ENCODE measurements at places on chromosomes 12 and 14.
A peak's percentile ranks its signal among the peaks of the same experiment; 100 is the strongest.

DNA sequence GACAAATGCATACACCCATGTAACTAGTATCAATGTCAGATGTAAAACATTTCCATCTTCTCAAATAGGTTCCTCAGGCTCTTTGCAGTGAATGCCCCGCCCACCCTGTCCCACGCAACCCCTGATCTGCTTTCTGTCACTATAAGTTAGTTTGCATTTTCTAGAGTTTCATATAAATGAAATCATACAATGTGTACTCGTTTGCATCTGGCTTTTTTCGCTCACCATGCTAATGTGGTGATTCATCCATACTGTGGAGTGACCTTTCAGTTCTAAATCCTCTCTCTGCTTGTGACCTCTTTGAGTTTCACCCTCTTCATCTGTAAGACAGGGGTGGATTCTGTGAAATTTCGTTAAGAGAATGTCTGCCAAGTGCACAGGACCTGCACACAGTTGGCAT, 30.6 kb upstream of the MSI1 start:
- peak; percentile 35 for DNase-seq

- DNase-seq = no peak
These were observed 5.6 kb downstream of the HIP1R start for GRCh38 chr12:122840580-122841513.

DNA sequence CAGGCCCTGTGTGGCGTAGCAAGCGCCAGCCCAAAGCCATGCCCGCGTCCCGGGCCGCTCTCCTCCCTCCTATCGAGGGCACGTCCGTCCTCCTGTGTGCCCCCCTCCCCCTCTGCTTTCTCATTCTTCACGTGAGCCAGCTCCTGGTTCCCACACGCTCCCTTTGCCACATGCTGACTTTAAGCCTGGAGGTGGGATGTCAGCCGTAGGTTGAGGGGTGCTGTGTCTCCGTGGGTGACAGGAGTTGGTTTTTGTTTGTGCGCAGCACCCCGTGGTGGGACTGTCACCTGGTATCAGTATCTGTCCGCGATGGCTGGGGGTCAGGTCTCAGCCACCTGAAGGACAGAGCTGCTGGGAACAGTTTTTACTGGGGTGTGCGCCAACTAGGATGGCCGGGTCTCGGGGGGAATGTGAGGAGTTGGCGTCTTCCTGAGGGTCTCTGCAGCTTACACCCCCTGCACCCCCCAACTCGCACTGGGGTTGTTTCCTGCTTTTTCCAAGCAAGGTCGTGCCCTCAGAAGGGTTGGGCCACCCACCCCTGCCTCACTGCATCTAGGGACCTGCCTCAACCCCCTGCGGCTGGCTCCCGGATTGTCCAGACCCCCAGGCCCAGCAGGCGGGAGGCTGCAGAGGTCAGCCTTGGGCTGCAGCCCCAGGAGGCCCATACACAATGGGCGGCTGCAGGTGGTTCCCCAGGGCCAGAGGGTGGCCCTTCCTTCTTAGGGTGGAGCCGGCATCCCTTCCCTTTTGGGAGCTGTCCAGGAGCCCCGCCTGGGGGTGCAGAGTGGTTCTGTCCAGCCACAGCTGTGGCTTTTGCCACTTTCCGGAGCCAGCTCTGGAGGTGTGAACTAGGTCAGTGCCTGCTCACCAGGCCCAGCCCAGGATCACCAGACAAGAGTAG, 7.3 kb downstream of the ULK1 start:
- DNase-seq = no peak

GRCh38 chr12:3611860-3612703, 121.1 kb downstream of the PRMT8 start:
- no peak for DNase-seq

DNA sequence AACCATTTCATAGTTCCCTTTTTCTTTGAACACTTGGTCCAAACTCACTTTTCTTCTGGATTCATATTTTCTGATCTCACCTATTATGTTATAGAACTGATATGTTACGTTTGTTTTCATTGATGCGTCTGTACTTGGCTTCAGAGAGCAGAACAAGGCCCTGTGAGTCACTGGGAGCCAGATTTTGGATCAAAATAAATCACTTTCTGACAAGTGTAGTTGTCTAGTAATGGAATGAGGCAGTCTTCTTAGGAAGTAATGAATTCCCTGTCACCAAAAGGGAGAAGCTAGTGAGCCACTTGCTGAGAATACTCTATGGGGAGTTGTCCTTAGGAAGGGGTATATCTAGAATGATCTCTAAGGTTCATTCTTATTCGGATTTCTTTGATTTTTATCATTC, 10.2 kb downstream of the BICD1 start:
- no peak for DNase-seq

All from GM10248 (cell line).